ENCODE measurements at places on chromosomes 11 and 22. TPM values are rescaled to one million over a fixed set of nuclear protein-coding genes. Genes with fewer than 3 reads are reported as not detected.
A peak's percentile ranks its signal among the peaks of the same experiment; 100 is the strongest.

Gene OR5T3
- total RNA-seq, result not detected

Gene TBC1D10A
- 25.0 TPM for total RNA-seq

Gene SLC5A1
- not detected for total RNA-seq

DNA sequence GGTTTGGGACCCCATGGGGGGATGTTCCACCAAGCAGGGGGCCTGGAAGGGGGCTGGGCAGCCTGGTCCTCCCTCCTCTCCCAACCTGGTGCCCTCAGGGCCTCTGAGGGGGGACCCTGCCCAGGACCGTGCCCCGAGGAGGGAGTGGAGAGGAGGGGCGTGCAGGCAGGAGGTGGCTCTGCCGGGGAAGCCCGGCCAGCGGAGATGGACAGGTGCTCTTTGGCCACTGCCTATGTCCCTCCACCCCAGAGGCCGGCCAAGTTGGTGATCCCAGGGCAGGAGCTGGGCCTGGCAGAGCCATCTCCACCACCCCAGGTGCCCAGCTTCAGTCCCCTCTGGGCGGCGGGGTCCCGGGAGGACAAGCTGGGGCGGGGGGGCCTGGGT, 2.4 kb downstream of the MUC2 start:
- DNase-seq, result no peak
- H3K36me3 ChIP-seq, result no peaks in the 10 kb centered on the region
- peaks cover 8% of the 10 kb centered on the region for H3K4me1 ChIP-seq
- H3K4me3 ChIP-seq, result no peak overlapping the region
- H3K27me3 ChIP-seq, result no peaks in the 10 kb centered on the region
- no peak overlapping the region for H3K27ac ChIP-seq

DNA sequence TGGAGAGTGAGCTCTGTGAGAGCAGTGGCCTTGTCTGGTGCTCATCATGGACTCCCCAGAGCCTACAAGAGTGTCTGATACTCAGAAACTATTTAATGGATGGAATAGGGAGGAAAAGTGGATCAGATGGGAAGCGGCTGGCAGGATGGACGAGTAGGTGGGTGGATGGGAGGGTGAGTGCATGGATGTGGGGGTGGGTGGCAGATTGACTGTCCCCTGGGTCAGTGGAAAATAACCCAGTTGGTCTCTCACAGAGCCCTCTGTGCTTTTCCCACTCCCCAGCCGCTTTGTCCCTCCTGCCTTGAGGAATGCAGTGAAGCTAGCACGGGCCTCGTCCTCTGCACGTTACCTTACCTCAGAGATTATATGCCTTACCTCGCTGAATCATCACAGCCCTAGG, 5.9 kb downstream of the SPI1 start:
- no peaks in the 10 kb centered on the region for H3K27me3 ChIP-seq
- H3K4me1 ChIP-seq, result no peaks in the 10 kb centered on the region
- H3K27ac ChIP-seq, result no peak overlapping the region
- no peak overlapping the region for H3K4me3 ChIP-seq
- H3K36me3 ChIP-seq, result no peaks in the 10 kb centered on the region

GRCh38 chr11:70230840-70231710, 28.0 kb downstream of the FADD start:
- H3K27me3 ChIP-seq, result no peaks in the 10 kb centered on the region
- no peak for DNase-seq
- no peak overlapping the region for H3K4me3 ChIP-seq
- no peaks in the 10 kb centered on the region for H3K4me1 ChIP-seq
- no peaks in the 10 kb centered on the region for H3K36me3 ChIP-seq

Gene OR51B5
- total RNA-seq, result 0.32 TPM

DNA sequence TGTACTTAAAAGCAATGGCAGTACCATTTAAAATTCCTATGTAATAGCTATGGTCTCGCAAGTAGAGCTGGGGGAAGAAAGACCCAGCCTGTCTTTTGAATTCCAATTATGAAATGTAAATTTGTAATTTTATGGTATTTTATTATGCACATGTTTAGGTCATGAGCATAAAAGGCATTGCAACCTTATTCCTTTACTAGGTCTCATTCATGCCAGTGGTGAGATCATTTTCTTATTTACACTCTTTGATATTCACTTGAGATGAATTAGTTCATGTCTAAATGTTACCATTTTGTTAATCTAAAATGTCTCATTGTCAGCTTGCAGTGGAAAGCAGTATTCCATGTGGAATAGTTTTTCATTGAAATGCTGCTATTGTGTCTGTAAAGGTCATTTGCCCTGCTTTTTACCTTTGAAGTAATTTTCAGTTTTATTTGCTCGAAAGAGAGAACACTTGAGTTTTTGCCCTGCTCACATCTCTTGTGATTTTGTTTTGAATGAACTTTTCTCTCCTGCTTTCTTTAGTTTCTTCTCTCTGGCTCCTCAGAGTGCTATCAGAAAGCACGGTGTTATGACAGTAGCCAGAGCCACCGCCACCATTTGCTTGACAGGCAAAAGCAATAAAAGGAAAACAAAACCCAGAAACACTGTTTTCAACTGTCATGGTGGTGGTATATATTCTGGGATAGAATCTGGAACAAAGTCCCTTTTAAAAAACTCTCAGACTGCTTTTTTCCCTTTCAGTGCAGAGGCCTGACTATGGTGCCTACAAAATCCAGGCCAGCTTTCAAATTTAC, 37.2 kb upstream of the RAG2 start:
- no peak overlapping the region for H3K4me3 ChIP-seq
- no peaks in the 10 kb centered on the region for H3K4me1 ChIP-seq
- DNase-seq, result no peak
- H3K36me3 ChIP-seq, result no peaks in the 10 kb centered on the region

- DNase-seq, result no peak
- no peaks in the 10 kb centered on the region for H3K27me3 ChIP-seq
- H3K36me3 ChIP-seq, result no peaks in the 10 kb centered on the region
- no peak overlapping the region for H3K4me3 ChIP-seq
- no peaks in the 10 kb centered on the region for H3K4me1 ChIP-seq
- H3K27ac ChIP-seq, result no peak overlapping the region
Observed at GRCh38 chr11:124344346-124344745, 24.3 kb upstream of the OR8D2 start.

Gene NLRP14
- total RNA-seq, result under 0.01 TPM

DNA sequence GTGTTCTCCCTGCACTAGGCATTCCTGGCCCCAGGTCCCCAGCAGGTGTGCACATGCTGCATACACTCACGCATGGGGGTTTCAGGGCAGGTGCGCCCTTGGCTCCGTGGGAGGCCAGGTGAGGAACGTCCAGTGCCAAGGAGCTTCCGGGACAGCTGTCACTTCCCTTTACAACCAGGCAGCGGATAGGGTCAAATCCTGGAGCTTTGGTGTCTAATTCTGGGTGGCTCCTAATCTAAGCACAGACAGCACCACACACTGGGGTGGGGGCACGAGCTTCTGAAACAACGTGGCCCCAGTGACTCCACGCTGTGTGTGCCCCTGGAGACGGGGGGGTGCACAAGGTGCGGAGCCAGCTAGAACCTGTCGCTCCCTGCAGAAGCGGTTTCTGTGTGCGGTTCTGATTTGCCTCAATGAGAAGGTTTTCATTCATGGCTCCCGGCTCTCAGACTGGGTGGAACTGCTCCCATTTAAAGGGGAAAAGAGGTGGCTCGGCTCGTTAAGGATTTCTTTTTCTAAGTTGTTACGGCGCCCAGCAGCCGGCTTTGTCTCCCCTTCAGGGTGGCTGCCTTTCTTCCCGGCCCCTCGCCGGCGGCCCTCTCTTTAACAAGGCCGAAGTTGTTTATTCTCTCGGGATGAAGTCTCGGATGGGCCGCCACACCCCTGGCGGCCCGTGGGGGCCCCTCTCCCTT, 5.0 kb downstream of the CCND1 start:
- no peaks in the 10 kb centered on the region for H3K36me3 ChIP-seq
- no peak overlapping the region for H3K27ac ChIP-seq
- no peaks in the 10 kb centered on the region for H3K27me3 ChIP-seq
- peaks cover 12% of the 10 kb centered on the region for H3K4me1 ChIP-seq
- DNase-seq, result no peak

GRCh38 chr11:19499999-19500398, 212.6 kb upstream of the NAV2 start:
- no peak overlapping the region for H3K4me3 ChIP-seq
- no peak for DNase-seq
- no peaks in the 10 kb centered on the region for H3K4me1 ChIP-seq
- no peak overlapping the region for H3K27ac ChIP-seq
- no peaks in the 10 kb centered on the region for H3K27me3 ChIP-seq

Gene NOX4
- 5.1 TPM for total RNA-seq

Gene EML3
- total RNA-seq, result 34.7 TPM

- H3K36me3 ChIP-seq, result no peaks in the 10 kb centered on the region
- no peak for DNase-seq
- H3K4me3 ChIP-seq, result no peak overlapping the region
- H3K27ac ChIP-seq, result no peak overlapping the region
- H3K27me3 ChIP-seq, result peaks cover 27% of the 10 kb centered on the region
Observed at GRCh38 chr11:133163463-133164419, 368.6 kb downstream of the OPCML start.

DNA sequence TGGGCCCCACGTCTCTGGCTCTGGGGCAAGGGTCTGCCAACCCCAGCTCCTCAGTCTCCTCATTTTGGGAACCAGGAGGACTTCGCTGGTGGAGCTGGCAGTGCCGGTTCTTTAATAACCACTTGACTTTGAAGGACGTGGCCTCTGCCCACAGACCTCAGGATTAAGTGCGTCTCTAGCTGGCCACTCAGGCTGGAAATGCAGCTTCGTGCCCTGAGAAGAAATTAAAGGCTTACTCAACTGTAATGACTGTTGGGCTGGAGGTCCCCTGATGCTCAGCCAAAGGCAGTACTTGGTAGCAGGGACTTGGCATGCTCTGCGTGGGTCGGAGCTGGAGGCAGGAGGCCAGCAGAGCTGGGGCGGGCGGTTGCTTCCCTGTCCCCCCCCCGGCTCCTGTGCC, 16.7 kb upstream of the PARVG start:
- no peaks in the 10 kb centered on the region for H3K27me3 ChIP-seq
- H3K4me3 ChIP-seq, result no peak overlapping the region
- H3K27ac ChIP-seq, result no peak overlapping the region
- no peak for DNase-seq
- no peaks in the 10 kb centered on the region for H3K4me1 ChIP-seq

GRCh38 chr11:123122341-123122740, 60.4 kb upstream of the HSPA8 start:
- H3K4me1 ChIP-seq, result no peaks in the 10 kb centered on the region
- H3K36me3 ChIP-seq, result no peaks in the 10 kb centered on the region
- no peaks in the 10 kb centered on the region for H3K27me3 ChIP-seq
- peak overlapping the region; percentile 80 for H3K27ac ChIP-seq
- DNase-seq, result peak; percentile 67
- no peak overlapping the region for H3K4me3 ChIP-seq

- no peak for DNase-seq
- no peaks in the 10 kb centered on the region for H3K36me3 ChIP-seq
- H3K4me1 ChIP-seq, result no peaks in the 10 kb centered on the region
- no peak overlapping the region for H3K27ac ChIP-seq
- H3K4me3 ChIP-seq, result no peak overlapping the region
- H3K27me3 ChIP-seq, result no peaks in the 10 kb centered on the region
Observed at GRCh38 chr11:64006398-64006797, 20.2 kb downstream of the OTUB1 start.

DNA sequence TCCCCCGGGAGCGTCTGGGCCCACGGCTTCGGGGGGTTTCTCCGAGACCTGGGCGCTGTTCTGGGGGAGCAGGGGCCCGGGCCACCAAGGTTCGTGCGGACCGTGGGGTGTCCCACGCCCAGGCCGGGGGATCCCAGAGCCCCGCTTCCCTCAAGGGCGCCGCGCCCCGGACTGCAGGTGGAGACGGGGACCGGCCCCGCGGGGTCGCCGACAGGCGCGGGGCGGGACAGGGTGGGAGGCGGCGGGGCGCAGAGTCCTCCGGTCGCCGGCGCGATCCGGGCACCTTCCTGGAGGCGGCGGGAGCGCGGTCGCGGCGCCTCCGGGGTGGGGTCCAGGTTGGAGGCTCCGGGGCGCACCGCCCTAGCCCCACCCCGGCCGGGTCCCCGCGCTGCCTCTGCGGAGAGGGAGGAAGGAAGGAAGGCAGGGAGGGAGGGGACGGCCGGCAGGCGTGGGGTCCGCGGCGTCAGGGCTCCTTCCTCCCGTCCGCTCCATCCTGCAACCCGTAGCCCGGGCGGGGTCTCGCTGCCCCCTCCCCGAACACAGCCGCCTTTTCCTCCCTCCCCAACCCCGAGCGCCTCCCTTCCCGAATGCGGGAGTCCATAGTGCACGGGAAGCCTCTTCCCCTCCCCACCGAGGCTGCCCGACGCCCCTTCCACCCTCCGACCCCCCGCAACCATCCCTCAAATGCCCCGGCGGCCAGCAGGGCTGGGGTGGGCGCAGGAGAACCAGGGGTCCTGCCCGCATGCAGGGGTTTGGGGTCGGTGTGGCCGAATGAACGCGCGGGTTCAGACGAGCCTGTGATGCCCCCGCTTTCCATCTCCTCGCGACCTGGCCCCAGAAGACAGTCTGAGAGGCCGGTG, 4.3 kb upstream of the ZBED4 start:
- H3K27ac ChIP-seq, result no peak overlapping the region
- no peaks in the 10 kb centered on the region for H3K36me3 ChIP-seq
- H3K27me3 ChIP-seq, result peaks cover 27% of the 10 kb centered on the region
- H3K4me1 ChIP-seq, result peaks cover 10% of the 10 kb centered on the region

DNA sequence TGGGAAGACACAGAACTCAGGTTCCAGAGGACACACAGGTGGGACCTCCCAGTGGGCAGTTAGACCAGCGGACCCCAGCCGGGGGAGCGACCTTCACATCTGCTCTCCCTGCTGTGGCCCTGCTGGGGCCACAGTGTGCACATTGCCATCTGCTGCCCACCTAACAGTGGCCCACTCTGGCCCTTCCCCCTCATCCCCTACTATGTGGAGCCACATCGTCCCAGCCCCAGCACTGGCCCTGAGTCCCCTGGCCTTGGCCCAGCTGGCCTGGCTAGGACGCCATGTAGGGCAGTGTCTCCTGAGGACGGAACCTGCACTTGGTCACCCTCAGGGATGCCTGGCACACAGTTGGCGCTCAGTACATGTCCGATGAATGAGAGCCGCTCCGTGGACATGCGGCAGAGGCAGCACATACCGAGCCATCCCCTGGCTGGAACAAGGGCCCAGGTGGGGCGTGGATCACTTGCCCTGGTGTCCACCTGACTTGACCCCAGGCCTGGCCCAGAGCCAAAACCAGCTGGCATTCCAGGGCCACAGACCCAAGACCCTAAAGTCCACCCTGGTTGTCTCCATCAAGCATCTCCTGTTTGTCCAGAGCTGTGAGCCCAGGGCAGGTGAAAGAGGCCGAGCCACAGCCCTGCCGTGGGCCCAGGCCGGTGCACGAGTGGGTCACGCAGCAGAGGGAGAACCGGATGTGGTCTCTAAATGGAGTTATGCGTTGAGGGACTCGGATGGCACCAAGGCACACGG, 93.1 kb upstream of the FGF3 start:
- H3K4me1 ChIP-seq, result peaks cover 7% of the 10 kb centered on the region
- H3K27me3 ChIP-seq, result no peaks in the 10 kb centered on the region
- DNase-seq, result peak; percentile 51
- H3K27ac ChIP-seq, result peak overlapping the region; percentile 84
- H3K4me3 ChIP-seq, result no peak overlapping the region

GRCh38 chr11:130370845-130371590, 56.3 kb upstream of the ZBTB44 start:
- H3K36me3 ChIP-seq, result no peaks in the 10 kb centered on the region
- H3K27ac ChIP-seq, result no peak overlapping the region
- no peak overlapping the region for H3K4me3 ChIP-seq
- no peaks in the 10 kb centered on the region for H3K27me3 ChIP-seq
- no peaks in the 10 kb centered on the region for H3K4me1 ChIP-seq

- DNase-seq, result no peak
- no peak overlapping the region for H3K4me3 ChIP-seq
- no peaks in the 10 kb centered on the region for H3K36me3 ChIP-seq
- H3K27ac ChIP-seq, result no peak overlapping the region
- no peaks in the 10 kb centered on the region for H3K27me3 ChIP-seq
- H3K4me1 ChIP-seq, result no peaks in the 10 kb centered on the region
Observed at GRCh38 chr11:35683728-35684339, 21.3 kb downstream of the TRIM44 start.

Gene GLYAT
- not detected for total RNA-seq

- H3K36me3 ChIP-seq, result no peaks in the 10 kb centered on the region
- DNase-seq, result no peak
- H3K4me3 ChIP-seq, result no peak overlapping the region
Observed at GRCh38 chr11:2386591-2386990, 9.5 kb downstream of the CD81 start.
